AG09309 (cell line): ENCODE measurements at places on chromosomes 6 and 20.

GRCh38 chr6:12069891-12070529 is 57.9 kb downstream of the HIVEP1 start:
- DNase-seq = no peak

GRCh38 chr6:165404697-165405096 is 95.3 kb upstream of the C6orf118 start:
- no peak for DNase-seq

- DNase-seq = no peak
These were observed 402.3 kb downstream of the NKAIN2 start for GRCh38 chr6:124205921-124206320.

- no peak for DNase-seq
These were observed 44.9 kb downstream of the REPS1 start for GRCh38 chr6:138943089-138943625.

DNA sequence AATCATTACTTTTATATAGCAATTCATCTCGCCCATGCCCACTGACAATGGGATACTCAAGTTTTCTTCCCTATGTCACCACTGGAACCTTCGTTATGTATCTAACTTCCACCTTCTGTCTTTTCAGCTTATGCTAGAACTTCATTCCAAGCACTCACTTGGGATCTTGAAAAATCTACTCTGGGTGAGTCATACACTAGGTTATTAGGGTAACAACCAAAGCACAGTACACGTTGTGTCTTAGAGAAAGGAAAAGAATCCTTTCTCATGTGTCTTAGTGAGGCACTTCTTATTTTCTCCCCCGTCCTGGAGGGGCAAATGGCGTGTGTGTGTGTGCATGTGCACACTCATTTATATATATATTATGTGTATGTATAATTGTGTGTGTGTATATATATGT is 18.3 kb upstream of the FAM162B start:
- no peak for DNase-seq

GRCh38 chr20:51801122-51801822 is 1.0 kb downstream of the SALL4 start:
- DNase-seq = no peak

GRCh38 chr20:39574061-39574460 is 611.9 kb downstream of the DHX35 start:
- DNase-seq = no peak

GRCh38 chr20:25090492-25091429 is 8.8 kb upstream of the VSX1 start:
- DNase-seq = no peak

DNA sequence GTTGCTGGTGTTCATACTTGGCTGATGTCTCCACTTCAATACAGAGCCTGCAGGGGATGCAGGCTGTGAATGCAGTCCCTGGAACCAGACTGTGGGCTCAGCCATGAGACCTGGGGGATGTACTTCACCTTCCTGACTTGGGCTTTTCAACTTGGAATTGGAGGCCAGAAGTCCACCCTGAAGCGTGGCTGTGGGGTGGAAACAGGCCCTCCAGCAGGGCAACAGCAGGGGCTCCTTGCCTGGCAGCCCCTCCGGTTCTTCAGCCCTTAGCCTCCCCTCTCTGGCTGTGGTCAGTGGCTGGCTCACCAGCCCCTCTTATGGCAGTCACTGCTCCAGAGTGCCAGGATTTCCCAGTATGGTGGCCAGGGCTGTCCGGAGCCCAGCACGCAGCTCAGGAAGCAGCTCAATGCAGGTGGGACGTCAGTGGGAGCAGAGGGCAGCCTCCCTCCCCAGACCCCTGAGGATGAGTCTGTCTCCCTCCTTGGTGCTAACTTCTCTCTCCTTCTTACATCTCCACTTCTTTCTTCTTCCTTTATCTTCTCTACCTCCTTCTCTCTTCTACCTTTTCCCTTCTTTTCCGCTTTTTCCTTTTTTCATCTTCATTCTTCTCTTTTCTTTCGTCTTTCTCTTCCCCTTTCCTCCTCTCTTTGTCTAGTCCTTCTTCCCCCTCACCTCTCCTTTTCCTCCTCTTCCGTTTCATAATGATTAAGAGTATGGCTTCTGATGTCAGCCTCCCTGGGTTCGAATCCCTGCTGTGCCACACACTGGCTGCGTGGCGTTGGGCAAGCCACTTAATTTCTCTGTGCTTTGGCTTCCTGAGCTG is 45.3 kb downstream of the SLC52A3 start:
- DNase-seq = no peak

DNA sequence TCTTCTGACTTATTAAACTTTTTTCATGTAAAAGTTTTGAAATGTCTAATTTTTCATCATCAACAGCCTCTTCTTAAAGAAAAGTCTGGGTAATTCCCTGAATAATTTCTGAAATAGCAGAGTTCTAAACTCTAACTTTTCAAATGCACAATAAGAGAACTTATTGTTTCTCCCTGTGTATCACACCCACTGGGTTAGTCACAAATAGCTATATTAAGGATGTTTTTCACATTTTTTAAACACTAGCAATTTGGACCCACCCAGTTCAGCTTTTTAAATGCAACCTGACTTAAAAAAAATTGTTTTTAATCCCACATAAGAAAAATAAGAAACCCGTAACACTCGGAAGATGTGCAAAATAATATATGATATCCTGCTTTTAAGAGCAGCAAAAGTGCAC is 61.4 kb upstream of the UTRN start:
- no peak for DNase-seq

- DNase-seq = no peak
These were observed 111.0 kb upstream of the NUP153 start for GRCh38 chr6:17817763-17818162.

DNA sequence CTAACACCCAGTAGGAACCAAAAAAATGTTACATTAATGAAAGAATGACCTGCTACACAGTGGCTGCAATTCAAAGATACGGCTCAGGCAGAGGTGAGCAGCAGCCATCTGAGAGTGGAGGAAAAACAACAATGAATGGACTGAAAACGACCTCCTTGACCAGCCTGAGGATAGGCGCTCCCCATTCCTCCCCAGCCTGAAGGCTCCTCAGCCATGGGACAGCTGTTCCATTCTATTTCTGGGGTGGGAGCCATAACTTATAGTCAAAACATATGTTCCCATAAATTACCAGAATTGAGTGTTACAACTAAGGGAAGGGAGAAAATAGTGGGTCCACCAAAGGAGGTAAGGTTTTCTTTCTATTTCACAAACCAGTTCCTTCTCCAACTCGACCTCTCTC is 27.2 kb downstream of the FYN start:
- no peak for DNase-seq

GRCh38 chr6:28167926-28168325 is 26.2 kb downstream of the ZKSCAN8 start:
- DNase-seq = no peak

DNA sequence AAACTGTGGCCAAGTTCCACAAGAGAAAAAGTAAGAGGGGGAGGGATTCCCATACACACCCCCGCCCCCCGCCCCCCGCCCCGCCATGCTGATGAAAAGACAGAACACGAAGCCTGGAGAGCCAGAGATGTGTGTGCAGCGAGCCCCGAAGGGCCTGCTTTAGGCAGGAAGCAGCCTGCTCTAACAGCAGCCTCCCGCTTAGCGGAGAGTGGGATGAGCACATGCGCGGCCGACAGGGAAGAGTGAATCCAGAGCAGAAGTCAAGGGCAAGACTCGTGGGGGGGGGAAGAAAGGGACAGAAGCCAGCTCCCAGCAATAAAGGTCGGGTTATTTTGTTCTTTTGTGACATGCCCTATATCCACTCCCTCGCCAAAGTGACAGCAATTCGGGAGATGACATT is 67.2 kb upstream of the PTGIS start:
- DNase-seq = no peak

DNA sequence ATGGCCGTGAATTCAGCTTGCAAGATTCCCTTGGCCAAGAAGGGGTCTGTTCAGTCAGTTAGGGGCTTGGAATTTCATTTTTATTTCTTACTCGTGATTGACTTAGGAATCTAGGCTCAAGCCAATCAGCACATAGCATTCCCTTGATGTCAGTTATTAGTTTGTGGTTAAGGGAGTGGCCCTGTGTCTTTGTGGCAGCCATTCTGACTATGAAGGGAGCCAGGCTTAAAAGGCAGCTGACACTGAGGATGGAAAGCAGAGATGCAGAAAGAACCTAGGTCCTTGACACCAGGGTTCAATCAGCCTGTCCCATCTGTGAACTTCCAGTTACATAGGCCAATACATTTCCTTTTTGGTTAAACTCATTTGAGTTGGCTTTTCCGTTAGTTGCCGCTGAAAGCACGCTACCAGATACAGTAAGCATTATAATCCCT is 48.1 kb downstream of the MCUR1 start:
- DNase-seq = peak; percentile 28

DNA sequence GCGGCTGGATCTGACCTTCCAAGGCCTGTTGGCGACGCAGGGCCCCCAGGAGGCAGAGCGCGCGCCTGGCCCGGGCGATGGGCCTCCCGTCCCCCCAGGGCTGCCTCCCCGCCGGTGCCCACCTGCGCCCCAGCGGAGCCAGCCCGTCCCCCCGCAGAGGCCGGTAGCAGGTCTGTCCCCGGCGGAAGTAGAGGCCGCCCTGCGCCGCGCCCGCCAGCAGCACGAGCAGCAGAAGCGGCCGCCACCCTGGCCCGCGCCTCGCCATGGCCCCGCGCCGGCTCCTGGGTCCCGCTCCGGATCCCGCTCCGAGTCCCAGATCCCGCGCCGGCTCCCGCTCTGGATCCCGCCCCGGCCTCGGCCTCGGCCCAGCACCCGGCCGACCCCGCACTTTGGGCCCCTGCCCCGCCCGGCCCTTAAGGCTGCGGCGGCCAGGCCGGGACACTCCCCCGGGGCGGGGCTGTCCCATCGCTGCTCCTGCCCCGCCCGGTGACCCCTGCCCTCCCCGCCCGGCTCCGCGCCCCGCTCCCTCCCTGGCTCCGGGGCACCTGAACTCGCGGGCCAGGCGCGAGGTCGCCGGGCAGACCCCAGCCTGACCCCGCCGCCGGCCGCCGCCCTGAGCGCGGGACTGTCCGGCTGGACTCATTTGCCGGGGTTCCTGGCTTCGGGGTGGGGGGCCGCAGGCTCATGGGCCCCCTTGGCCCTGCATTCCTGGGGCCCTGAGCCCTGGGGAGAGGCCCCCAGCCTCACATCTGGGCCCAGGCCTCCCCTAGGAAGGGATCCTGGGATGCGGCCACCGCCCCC is at the start of gene CTSZ:
Gene CTSZ, minus strand, starts transcription at position 391 of the 801 bp plus-strand sequence. Its CDS starts 126 bp downstream, at position 265.
- DNase-seq = no peak

DNA sequence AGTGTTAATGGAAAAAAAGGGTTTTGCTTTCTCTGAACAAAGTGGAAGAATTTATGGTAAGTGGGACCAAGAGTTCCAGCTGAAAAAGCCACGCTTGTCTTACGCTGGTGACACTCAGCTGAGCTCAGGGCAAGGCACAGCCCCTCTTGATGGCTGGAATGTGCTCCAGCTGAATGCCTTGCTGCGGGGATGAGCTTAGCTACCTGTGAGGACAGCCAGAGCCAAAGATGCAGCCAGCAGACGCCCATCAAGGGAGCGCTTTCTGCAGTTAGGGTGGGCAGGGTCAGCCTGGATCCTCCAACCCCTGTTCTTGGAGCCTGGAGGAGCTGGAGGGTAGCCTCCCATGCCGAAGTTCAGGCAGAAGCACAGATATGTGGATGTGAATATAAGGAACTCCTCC is 191.4 kb downstream of the SCP2D1 start:
- no peak for DNase-seq
